ENCODE measurements at places on chromosomes 1 and 21. TPM values are rescaled to one million over a fixed set of nuclear protein-coding genes. Genes with fewer than 3 reads are reported as not detected.

- DNase-seq: peak; percentile 49
Observed at GRCh38 chr1:206725109-206725963, 40.6 kb downstream of the MAPKAPK2 start.

GRCh38 chr1:160519642-160520435 is 3.2 kb downstream of the SLAMF6 start:
- DNase-seq: no peak

SHISA4 gene
- 0.41 TPM for polyA plus RNA-seq

DNA sequence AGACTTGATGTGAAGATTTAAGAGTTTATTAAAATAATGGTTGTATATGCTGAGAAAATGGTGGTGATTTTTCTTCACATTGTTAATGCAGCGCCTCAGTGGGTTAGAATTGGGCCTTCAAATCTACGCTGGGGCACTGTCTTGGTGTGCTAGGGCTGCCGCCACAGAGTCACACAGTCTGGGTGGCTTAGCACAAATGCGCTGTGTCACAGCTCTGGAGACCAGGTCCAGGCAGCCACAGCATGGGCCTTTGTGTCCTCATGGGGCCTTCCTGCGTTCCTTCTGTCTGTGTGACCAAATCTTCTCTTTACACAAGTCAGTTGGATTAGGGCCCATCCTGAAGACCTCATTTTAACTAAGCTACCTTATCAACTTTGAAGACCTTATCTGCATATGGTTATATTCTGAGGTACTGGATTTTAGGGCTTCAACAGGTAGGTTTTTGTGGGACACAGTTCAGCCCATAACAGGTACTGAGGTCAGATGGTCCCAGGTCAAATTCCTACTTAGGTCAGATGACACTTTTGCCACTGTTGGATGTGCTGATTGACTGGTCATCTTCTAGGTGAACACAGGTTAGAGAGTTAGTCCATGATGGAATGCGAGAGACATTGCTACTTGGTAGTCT is 17.5 kb downstream of the TRAPPC10 start:
- no peak for DNase-seq

CIART gene
- polyA plus RNA-seq: 0.60 TPM

NHLH2 gene
- not detected for polyA plus RNA-seq

DNA sequence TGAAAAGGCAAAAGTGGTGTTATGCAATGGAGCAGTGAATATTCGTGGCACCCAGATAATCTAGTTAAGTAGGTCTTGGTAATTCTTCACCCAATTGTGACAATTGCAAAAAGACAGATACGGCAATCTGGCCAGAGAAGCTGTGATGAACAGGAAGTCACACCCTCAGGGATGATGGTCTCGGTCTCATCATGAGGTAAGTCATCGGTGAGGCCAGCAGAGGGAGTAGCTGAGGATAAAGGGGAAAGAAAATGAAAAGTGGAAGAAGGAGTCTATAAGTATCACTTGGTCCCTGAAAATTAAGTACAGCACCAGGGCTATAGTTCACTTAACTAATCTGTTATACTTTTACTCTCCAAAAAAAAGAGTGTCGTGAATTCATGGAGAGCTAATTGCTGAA is 258.8 kb upstream of the NCAM2 start:
- DNase-seq: no peak

GRCh38 chr1:117696561-117696960 is 90.7 kb downstream of the TENT5C start:
- no peak for DNase-seq

- no peak for DNase-seq
Observed at GRCh38 chr21:15928686-15929425, 199.1 kb downstream of the USP25 start.

DNA sequence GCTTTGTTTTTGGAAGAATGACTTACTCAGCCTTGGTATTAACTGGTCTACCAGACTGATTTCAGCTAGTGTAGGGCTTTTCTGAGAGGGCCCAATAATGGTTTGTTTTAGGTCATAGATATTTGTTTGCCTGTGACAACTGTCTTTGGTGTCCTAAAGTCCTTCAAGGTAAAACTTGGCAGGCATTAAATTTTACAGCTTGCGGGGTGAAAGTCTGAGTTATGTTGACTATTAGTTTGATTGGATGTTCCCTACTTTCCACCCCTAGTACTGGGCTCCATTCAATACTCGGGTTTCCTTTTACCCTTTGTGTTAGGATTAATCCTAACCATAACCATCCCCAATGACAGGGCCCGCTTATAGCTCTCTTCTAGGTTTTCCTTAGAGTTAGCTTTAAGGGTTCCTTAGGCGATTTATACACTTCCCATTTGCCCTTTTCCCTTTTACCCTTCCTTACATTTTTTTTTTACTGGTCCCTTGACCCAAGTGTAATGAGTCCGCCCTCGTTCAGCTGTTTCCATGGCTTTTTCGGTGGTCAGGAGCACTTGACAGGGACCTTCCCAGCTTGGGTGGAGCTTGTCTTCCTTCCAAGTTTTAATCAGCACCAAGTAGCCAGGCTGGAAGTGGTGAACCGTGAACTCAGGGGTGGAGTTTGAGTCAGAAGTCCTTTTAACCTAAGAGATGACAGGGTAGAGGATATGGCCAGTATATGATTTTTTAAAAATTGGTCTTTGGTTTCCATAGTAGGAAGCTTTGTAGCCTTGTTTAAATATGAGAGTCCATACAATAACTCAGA is 28.5 kb upstream of the LCE5A start:
- no peak for DNase-seq

ALPL gene
- not detected for polyA plus RNA-seq

RERE gene
- polyA plus RNA-seq: 10.9 TPM

DNA sequence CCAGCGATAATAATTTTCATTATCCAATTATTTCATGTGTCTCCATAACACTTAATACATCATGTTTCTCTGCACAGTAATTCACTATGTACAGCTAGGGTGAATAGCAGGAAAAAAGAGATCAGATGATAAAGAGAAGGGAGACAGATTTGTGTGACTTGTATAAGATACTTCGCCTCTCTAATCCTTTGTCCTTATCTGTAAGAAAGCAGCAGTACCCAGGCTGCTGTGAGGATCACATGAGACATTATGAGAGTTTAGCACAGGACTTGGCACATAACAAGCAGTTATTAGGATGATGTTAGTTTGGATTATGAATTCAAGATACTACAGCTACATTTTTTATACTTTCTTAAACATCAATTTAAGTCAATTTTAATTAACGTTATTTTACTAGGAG is 6.3 kb downstream of the ERG start:
- DNase-seq: no peak

DNA sequence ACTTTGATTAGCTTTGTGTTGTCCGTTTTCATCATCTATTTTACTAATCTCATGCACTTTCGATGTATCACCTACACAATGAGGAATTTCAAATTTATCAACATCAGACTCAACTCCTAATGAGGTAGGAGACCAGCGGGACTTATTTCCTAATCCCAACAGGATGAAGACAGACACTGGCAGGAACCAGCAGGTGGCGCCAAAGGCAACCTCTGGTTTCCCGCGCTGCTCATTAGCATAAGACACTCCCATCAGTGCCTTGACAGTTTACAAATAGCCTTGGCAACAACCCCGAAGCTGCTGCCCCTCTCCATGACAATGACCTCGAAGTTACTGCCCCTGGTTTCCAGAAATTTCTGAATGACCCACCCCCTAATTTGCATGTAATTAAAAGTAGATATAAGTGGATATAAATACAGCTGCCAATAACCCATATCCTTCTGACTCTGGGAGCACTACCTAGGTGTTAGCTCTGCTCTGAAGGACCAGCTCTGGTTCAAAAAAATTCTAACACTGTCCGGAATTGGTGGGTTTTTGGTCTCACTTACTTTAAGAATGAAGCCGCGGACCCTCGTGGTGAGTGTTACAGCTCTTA is 974.8 kb downstream of the ADGRL2 start:
- no peak for DNase-seq

OR2T3 gene
- polyA plus RNA-seq: not detected

DNA sequence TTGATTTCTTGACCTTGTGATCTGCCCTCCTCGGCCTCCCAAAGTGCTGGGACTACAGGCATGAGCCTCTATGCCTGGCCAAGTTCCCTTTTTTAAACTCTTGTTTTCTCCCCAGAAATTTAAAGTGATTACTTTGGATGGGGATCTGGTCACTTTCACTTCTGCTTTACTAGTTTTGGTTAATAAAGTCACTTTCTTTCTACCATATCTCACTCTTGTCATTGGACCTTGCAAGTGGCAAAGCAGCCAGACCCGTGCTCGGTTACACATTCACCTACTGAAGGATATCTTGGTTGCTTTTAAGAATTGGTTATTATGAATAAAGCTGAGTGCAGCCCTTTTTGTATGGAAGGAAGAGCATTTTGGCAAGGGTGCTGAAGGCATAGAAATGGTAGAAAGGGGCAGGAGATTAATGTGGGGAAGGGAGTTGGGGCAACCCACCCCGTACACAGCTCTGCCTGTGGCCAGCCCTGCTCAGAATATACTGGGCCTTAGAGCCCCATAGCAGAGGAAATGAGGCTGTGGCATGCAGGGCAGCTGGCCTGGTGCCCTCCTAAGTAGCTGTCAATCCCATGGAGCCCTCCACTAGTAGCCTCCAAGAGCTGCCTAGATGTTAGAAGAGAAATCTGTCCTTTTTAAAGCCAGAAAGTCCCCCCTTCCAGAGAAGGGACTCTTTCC is 40.7 kb downstream of the CD2 start:
- DNase-seq: no peak

Measured in CD8-positive, alpha-beta memory T cell (primary cell).